CD4-positive, alpha-beta T cell (primary cell): ENCODE measurements at places on chromosomes 2 and 18.

DNA sequence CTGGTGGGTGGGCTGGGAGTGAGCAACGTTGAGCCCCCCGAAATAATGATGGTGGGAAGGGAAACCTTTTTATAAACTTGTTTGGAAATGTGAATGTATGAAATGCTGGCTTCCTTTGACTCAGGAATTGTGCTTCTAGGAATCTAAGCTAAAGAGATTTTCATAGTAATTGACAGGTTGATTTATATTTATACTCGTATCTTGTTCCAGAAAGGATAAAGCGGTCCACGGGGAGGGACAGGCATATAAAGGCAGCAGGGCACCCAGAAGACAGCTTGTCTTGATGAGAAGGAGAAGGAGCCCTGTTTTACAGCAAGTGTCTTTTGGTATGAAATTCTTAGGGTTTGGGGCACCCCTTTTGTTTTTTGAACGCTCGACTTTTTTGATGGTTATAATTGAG lies 157.8 kb downstream of the AGAP1 start:
- no peak for DNase-seq

DNA sequence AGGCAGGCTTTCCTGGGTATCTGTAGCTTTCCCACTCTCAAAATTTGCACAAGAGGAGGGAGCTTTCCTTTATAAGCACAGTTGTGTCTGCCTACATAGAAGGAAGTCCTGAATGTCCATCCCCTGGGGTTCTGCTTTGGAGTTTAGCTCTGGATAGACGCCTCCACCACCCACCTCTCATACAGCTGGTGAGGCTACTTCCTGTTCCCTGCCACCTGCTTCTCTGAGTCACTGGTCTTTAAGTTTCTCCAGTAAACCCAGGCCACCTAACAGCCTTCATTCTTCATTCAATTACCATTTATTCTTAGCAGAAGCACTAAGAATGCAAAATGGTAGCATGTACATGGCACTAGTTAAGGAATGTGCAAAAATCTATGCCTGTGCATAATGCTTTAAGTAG lies 407.8 kb downstream of the CDH2 start:
- no peak for DNase-seq

- peak; percentile 52 for DNase-seq
These were observed 459.5 kb downstream of the DLGAP1 start for GRCh38 chr18:3995476-3996102.

- DNase-seq, result no peak
These were observed 75.2 kb downstream of the FMNL2 start for GRCh38 chr2:152410165-152410597.

GRCh38 chr2:44766220-44766619 lies 175.3 kb upstream of the SIX3 start:
- no peak for DNase-seq

- DNase-seq, result no peak
These were observed 56.4 kb downstream of the GORASP2 start for GRCh38 chr2:170985407-170985806.
